T-helper 17 cell (primary cell): ENCODE measurements at places on chromosomes 5 and 9. TPM values are rescaled to one million over a fixed set of nuclear protein-coding genes. Genes with fewer than 3 reads are reported as not detected.

The SPAG8 gene
- total RNA-seq = 0.81 TPM

GRCh38 chr5:85533341-85534047 lies 1084.2 kb upstream of the COX7C start:
- no peak for DNase-seq

DNA sequence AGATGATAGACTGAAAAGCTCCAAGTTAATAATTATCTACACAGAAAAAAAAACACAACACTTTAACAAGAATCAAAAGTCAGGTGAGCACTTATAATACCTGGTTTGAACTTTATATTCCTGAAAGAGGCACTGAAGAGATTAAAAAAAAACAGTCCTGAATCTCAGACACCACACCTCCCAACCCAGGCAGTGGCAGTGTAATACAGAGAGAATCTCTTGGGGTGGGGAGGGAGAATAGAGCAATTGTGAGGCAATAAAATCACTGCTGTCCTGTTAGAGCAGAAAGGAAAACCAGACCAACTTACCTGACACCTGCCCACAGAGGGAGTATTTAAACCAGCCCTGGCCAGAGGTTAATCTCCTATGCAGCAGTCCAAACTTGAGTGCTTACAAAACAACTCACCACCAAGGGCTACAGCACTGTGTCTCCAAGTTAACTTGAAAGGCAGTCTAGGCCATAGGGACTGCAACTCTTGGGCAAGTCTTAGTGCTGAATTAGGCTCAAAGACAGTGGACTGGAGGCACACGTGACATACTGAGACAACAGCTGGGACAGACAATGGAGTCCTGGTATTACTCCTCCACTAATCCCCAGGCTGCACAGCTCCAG lies 54.2 kb downstream of the SLCO4C1 start:
- DNase-seq = no peak

DNA sequence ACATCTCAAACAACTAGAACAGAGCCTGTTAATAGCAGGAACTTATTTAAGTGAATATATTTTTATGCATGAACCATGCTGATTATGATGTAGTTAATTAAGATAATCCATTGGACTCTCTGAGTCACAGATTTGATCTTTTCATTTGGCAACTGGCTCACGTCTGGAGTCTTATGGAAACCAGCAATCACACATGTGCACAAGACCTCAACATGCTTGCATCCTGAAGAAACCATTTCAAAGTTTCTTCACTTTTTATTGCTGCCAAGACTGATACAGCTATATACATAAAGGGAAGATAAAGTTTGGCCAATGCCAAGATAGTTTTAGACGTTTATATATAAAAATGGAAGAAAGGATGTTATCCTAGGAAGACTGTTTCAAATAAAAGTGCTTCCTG lies 13.3 kb upstream of the C9 start:
- no peak for DNase-seq

The IFNA2 gene
- total RNA-seq = not detected

DNA sequence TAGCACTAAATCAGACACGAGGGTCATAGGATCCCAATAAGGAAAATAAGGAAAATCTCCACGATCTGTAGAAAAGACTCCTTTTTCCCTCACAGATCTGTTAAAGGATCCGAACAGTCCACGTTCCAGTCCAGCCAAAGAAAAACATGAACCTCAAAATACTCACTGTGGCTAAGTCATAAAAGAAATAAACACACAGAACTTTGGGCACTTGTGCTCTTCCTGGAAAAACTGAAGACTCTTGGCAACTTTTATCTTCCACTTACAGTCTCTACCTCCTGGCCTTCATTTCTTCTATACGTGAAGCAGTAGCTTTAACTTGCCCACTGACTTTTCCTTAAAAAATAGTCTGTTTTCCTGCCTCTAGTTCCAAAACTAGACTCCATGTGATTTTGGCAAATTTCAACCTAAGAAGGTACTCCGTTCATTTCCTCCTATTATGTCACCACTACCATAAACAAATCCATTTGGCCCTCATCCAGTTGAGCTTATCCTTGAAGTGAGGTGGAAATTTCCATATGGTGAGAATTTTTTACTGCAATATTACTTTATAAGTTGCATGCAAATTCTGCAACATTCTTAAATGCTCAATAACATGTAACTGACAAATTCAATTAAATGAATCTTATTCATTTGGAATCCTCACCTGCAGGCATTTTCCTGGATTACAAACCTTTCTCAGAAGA lies 5.3 kb upstream of the LHFPL2 start:
- DNase-seq = no peak

The PTGS1 gene
- 3.0 TPM for total RNA-seq

The STC2 gene
- not detected for total RNA-seq

The MYOZ3 gene
- total RNA-seq = not detected

The ADAMTS13 gene
- total RNA-seq = 1.1 TPM

DNA sequence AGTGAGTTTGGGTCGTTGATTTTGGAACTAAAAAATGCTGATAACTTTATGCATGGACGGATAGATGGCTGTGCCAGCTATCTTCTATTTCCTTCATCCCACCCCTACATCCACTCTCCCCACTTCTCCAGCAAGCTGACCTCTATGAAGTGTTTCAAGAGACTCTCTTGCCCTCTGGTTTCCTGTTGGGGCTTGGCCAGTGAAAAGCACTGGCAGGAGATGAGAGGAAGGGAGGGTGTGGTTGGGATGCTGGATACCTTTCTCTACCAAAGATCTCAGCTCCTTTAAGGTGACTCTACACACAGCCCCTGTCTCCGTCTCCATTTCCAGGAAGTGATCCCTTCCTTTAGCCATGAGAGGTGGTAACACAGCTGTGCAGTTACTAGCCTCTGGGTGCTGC lies 30.0 kb upstream of the JMY start:
- no peak for DNase-seq

The RANBP17 gene
- not detected for total RNA-seq

DNA sequence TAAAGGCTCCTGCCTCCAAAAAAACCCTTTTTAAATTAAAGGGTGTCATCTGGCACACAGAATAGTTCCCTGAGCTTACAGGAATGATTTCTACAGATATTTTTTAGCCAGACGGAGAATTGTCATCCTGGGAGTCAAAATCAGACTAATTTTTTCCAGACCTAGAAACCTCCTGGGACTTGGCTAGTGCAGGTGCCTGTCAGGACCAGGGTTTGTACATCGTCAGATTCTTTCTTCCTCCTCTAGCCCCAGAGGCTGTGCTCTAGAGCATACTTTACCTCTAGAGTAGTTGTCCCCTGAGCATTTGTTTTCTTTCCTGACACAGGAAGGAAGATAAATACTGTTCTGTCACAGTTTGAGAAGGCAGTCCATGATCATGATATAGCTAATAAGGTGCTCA lies 52.5 kb downstream of the RAB3C start:
- DNase-seq = no peak

DNA sequence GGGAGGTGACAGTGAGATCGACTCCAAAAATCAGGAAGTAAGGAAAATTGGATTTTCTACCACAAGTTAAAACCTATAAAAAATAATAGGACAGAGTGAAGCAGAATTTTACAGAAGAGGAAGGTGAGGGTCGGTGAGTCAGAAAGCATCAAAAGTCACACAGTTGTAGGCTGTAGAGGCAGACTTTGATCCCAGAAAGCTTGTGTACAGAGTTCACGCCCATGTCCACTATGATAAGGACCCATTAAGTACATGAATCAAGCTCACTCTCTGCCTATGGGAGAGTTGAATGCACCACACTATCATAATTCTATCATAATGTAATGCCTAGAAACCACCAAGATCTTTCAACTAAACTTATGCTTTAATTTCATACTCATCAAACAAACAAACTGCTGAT lies 291.2 kb downstream of the PRELID2 start:
- DNase-seq = no peak

The C9orf153 gene
- total RNA-seq = 0.92 TPM

The SVEP1 gene
- total RNA-seq = 0.17 TPM

The CDH10 gene
- total RNA-seq = not detected

- DNase-seq = no peak
Observed at GRCh38 chr9:135684691-135685090, 14.6 kb downstream of the SOHLH1 start.

GRCh38 chr5:1386274-1386717 lies 41.4 kb upstream of the CLPTM1L start:
- DNase-seq = peak; percentile 60

DNA sequence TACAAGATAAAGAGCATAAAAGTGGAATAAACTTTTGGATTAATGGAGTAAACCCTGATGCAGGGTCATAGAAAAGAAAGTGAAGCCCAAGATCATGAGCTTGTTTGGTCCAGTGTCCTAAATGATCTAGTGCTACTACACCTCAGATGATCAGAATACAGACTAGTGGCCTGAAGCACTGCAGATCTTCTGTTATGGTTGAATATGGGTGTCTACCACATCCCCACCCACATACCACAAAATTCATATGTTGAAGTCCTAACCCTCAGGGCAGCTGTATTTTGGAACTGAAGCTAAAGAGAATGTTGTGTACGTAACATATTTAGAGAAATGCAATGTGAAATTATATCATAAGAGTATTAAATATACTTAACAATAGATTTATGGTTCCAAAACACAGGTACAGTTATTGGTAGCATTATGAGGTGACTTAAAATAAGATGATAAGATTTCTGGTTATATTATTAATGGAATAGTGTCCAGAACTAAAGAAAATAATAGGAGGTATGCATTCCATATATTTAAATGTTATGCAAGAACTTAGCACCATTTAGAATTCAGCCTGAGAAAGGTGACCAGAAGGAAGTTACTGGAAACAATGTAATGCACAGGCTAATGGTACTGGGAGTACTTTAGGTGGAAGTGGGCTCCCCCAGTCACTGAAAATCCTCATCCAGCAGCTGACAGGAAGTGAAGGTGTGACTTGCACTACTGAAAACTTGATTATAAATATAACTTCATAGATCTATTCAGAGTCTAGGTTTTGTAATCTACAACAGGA lies 1155.1 kb downstream of the TAF11L14 start:
- no peak for DNase-seq

GRCh38 chr9:135134268-135135022 lies 47.0 kb downstream of the OLFM1 start:
- no peak for DNase-seq

DNA sequence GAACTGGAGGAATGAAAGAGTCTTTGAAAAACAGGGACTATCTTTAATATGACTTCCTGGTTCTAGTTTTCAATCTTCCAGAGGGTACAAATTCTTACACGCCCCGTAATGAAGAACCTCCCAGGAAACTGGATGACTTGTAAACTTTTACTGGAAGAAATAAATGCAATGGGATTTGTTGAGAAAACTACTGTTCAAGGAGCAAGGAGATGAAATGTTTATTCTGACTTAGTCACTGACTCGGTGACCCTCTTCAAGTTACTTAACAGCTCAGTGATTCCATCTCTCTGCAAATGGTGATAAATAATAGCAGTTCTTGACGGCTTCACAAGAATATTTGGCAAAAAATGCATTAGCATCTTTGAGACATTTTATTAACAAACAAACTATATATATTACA lies 858.6 kb downstream of the PTPRD start:
- no peak for DNase-seq

The TMC1 gene
- not detected for total RNA-seq

DNA sequence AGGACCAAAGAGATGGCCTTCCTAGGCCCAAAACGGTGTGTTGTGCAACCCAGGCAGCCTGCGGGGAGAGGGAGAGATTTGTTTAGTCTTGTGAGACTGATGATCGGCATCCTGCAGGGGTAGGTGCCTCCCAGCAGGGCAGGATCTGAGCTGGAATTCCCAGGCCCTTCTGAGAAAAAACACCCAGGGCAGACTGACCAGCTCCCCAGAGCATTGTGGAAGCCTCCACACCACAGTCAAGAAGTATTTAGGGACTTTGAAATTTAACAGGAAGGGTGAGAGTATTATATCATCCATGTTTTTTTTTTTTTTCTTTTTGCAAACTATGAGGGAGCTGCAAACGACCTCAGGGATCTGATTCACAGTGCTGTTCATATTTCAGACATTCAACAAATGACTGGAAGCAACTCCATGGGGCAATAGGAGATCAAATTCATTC lies 104.5 kb upstream of the LHFPL2 start:
- no peak for DNase-seq

The NPR3 gene
- 0.05 TPM for total RNA-seq
